Body of pancreas (tissue), 4 donors: ENCODE measurements at places on chromosomes 4 and X. TPM values are rescaled to one million over a fixed set of nuclear protein-coding genes. Genes with fewer than 3 reads are reported as not detected.
A peak's percentile ranks its signal among the peaks of the same experiment; 100 is the strongest.

Gene HDX
- total RNA-seq, result 1.3 TPM

Gene CDX4
- total RNA-seq, result not detected

Gene HTN1
- total RNA-seq, result not detected

Gene P2RY8
- 0.78 TPM for total RNA-seq

Gene GNRHR
- not detected for total RNA-seq

Gene LINC00632
- 88.3 TPM for total RNA-seq

Gene CFP
- not detected for total RNA-seq

Gene VMA21
- total RNA-seq, result 9.9 TPM

DNA sequence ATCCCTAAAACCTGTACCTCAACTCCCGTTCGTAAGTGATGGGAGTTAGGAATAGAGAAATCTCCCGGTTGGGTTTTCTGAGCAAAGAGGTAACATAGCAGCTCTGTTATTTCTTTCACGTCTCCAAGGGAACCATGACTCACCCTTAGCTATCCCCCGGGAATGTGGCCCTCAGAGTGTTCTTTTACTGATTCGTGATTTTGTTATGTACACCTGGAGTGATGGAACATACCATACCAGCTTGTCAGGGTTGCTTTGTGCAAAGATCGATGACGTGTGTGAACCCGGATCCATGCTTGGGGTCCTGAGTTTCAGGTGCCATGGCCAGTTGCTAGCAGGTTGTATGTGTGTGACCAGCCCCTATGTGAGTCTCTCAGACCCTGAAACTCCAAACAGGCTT lies 52.6 kb downstream of the HPRT1 start:
- no peak for DNase-seq

- DNase-seq, result no peak
Observed at GRCh38 chr4:145734031-145734430, 54.1 kb downstream of the C4orf51 start.

- no peak for DNase-seq
Observed at GRCh38 chr4:42543126-42543525, 113.8 kb downstream of the ATP8A1 start.

GRCh38 chr4:145825255-145825654 lies 113.4 kb downstream of the ZNF827 start:
- DNase-seq, result no peak

GRCh38 chr4:158850371-158850770 lies 81.5 kb downstream of the FNIP2 start:
- no peak for DNase-seq

DNA sequence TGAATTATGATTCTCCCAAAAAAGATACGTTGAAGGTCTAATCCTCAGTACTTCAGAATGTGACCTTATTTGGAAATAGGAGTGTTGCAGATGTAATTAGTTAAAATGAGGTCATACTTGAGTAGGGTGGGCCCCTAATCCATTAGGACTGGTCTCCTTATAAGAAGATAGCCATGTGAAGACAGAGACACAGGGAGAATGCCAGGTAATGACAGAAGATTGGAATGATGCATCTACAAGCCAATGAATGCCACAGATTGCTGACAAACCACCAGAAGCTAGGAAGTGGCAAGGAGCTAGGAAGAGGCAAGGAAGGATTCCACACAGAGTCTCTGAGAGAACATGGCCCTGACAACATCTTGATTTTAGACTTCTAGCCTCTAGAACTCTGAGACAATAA lies 7.4 kb upstream of the RPS6KA3 start:
- DNase-seq, result no peak

DNA sequence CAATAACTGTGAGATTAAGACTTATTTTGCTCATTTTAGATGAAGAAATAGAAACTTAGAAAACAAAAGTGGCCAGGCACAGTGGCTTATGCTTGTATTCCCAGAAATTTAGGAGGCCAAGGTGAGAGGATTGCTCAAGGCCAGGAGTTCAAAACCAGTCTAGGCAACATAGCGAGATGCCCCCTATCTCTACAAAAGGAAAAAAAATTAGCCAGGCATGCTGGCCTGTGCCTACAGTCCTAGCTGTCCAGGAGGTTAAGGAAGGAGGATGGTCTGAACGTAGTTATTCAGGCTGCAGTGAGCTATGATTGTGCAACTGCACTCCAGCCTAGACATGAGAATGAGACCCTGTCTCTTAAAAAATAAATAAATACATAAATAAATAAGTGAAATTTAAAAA lies 28.0 kb downstream of the APELA start:
- no peak for DNase-seq

DNA sequence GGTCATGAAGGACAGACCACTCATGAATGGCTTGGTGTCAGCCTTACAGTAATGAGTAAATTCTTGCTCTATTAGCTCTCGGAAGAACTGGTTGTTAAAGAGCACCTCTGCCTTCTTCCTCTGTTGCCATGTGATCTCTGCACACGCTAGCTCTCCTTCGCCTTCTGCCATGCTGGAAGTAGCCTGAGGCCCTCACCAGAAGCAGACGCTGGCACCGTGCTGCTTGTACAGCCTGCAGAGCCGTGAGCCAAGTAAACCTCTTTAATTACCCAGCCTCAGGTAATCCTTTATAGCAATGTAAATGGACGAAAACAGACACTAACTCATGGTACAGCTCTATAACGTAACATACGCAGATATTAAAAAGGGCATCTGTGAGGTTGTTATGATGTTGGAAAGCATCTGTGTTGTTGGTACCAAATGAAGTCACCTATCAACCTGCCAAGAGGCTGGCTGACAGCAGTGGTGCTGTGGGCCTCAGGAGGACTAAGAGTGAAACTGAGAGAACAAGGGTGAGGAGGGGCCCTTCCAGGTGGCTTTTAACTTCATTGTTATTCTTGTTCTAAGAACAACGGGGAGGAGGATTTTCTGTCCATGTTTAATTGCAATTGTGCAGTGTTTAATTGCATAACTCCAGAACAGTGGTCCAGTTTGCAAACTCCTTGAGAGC lies 69.2 kb downstream of the CRMP1 start:
- no peak for DNase-seq

DNA sequence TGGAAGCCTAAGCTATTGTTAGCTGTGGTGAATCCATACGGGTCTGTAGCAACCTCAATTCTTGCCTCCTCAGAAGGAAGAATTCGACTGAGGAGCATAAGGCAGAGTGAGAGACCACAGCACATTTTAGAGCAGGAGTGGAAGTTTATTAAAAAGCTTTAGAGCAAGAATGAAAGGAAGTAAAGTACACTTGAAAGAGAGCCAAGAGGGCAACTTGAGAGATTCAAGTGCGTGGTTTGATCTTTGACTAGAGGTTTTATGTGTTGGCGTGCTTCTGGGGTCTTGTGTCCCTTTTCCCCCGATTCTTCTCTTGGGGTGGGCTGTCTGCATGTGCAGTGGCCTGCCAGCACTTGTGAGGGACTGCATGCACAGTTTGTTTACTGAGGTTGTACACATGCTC lies 880.6 kb upstream of the INTU start:
- DNase-seq, result no peak

DNA sequence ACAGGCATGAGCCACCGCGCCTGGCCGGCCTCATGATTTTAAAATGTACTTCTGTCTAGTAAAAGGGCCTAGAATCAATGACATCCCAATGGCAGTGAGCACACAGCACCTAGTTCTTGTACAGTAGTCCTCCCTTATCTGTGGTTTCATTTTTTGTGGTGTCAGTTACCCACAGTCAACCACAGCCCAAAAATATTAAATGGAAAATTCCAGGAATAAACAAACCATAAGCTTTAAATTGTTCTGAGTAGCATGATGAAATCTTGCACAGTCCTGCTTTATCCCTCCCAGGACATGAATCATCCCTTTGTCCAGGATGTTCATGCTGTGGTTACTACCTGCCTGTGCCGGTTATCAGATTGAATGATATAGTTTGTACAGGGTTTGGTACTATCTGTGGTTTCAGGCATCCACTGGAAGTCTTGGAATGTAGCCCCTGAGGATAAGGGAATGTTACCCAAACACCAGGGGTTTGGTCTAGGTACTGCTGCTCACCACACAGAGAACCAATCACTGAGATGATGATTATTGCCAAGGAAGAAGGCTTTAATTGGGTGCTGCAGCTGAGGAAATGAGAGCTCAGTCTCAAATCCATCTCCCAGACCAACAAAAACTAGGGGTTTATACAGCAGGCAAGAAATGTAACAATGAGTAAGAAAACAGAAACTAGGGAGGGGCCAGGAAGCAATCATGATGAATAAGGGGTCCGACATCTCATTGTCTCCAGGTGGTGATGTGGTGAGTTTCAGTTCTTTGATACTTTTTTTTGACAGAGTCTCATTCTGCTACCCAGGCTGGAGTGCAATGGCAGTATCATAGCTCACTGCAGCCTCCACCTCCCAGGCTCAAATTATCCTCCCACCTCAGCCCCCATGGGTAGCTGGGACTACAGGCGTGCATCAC lies 16.2 kb upstream of the FHL1 start:
- DNase-seq, result no peak

DNA sequence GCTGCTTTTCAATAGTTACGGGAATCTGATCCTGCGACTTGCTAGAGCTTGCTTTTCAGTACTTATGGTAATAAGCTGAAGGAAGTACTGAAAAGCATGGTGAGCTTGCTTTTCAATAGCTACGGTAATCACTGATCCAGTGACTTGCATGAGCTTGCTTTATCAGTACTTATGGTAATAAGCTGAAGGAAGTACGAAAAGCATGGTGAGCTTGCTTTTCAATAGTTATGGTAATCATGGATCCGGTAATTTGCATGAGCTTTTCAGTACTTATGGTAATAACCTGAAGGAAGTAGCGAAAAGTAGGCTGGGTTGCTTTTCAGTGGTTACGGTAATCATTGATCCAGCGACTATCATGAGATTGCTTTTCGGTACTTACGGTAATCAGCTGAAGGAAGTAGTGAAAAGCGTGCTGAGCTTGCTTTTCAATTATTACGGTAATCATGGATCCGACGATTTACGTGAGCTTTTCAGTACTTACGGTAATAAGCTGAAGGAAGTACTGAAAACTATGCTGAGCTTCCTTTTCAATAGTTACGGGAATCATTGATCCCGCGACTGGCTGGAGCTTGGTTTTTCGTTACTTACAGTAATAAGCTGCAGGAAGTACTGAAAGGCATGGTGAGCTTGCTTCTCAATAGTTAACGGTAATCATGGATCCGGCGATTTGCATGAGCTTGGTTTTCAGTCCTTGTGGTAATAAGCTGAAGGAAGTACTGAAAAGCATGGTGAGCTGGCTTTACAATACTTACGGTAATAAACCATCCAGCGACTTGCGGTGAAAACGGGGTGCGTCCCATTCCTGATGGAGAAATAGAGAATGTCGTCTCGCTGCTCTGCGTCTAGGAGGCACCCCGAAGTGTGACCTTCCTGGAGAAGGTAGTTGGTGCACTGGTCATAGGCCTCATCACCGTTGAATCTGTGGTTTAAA lies 6.5 kb downstream of the CRLF2 start:
- DNase-seq, result peak; percentile 46

- DNase-seq, result no peak
Observed at GRCh38 chr4:2141022-2141761, 82.1 kb downstream of the NAT8L start.

DNA sequence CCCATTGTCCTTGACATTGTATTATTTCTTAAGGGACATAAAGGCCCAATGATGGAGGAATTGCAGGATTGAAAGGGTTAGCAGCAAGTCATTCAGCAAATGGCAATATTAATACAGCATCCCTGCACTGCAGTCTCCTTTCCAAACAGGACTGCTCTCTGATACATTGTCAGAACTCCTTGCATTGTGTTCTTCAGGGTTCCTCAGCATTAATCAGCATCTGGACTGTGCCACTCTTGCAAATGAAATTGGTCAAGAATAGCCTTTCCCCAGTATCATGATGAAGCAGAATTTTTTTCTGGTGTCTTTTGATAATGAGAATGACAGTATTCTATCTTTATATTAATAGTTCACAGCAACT lies 272.6 kb upstream of the HAND2 start:
- DNase-seq, result no peak

GRCh38 chr4:152817331-152817730 lies 37.6 kb downstream of the ARFIP1 start:
- no peak for DNase-seq

DNA sequence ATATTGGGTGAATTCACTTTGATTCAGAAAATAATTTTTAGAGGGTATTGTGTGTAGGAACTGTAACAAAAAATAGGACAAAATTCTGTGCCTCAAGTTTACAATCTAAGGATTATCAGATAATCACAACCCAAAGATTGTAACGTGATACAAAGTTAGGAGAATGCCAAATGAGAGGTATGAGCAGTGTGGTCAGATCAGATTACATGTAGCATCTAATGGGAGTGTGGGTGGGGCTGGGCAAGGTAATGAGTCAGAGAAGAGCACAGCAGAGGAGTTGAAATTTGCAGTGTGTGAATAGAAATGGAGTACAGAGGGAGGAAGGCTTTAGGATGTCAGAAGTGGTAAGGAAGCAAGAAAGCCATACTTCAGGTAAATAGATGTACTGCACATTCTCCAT lies 103.4 kb upstream of the TEX13A start:
- DNase-seq, result no peak

- no peak for DNase-seq
Observed at GRCh38 chr4:5734853-5735252, 23.9 kb downstream of the EVC start.

DNA sequence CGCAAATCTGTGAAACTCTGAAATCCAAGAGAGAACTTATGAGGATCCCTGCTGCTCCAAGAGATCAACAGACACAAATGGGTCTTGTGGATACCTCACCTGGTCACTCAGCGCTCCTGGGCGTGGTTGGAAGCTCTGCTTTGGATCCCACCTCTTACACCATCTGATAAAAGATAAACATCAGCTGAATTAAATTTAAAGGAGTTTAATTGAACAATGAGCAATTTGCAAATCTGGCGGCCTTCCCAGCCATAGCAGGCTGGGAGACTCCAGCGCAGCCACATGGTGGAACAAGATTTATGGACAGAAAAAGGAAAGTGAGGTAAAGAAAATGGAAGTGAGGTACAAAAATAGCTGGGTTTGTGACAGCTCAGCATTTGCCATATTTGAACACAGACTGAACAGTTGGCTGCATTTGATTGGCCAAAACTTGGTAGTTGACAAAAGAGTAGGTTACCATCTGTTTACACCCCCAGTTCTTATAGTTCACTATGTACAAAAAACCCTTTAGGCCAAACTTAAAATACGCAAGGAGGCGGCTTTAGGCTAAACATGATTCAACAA lies 437.3 kb upstream of the NDST3 start:
- DNase-seq, result no peak

GRCh38 chrX:35025820-35026219 lies 83.2 kb downstream of the FAM47B start:
- DNase-seq, result no peak
